ENCODE measurements at places on chromosomes 16 and 17.

DNA sequence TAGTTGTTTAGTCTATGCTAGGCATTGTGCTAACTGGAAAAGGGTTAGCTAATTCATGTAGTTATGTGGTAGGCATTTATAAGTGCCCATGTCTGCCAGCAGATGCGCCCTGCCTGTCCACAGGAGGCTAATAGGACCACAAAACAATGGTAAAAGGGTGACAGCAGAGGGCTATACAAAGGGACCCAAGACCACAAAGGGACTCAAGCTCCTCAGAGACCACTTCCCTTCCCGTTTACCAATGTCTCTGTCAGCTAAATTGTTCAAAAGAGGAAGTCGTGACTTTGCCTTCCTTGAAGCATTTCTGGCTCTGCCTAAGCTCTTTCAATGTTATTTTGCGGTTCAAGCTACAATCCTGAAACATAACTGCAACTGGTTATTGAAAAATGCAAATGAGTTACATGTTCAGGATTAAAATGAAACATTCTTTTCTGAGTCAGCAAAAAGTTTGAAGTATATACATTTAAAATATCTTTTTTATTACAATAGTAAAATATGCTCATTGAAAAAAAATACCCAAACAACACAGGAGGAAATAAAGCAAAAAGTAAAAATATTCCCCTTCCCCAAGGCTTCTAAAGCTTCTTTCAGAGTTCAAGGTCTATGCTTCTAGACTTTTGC, 149.2 kb downstream of the MAF start:
- DNase-seq = no peak

DNA sequence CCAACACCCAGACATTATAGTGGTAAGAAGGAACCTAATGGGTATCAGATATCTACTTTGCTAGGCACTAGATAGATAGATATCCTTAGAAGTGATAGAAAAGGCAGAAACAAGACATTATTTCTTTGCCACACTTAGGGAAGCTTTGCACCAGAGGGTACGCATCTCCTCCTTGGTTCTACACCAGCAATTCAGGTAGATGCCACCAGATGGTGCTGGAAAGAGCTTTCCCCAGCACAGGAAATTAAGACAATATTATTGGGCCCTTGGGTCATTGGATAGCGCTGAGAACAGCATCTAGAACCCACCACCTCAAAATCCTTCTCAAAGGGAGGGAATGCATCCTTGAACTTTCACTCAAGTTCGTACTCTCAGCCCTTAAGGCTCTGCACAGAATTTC, 173.8 kb upstream of the CCL2 start:
- no peak for DNase-seq

DNA sequence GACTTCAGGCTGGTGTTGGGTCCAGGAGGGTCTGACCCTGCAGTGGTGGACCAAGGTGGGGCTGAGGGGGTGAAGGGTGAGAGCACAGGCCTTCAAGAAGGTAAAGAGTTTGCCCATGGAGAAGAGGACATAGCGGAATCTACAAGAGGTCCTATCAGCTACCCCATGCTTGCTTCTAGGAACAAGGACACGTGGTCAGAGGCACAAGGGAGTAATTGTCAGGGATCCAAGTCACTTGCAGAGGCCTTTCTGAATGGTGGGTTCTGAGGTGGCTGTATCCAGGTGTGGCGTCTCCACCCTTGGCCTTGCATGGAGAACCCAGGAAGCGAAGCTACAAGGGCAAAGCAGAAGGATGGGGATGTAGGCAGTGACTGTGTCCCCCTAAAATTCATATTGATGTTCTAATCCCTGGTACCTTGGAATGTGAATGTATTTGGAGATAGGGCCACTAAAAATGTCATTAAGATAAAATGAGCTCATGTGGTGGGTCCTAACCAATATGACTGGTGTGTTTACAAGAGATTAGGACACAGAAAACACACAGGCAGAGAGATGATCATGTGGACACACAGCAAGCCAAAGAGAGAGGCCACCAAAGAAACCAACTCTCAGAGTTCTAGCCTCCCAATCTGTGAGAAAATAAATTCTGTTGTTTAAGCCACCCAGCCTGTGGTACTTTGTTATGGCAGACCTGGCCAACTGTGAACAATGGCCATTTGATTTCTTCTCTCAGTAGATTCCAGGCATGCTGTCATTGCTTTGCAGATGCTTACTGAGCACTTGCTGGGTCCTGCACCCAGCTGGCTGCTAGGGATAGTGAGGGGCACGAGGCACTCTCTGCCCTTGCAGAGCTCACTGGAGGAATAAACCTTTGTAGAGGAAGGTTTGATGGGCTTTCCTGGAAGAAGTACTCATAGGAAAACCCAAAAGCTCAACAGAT, 75.8 kb downstream of the UTP18 start:
- DNase-seq = no peak

- DNase-seq = no peak
These were observed 1.3 kb upstream of the ST3GAL2 start for GRCh38 chr16:70440009-70440692.

GRCh38 chr16:11053916-11054460, 109.6 kb downstream of the CLEC16A start:
- no peak for DNase-seq

DNA sequence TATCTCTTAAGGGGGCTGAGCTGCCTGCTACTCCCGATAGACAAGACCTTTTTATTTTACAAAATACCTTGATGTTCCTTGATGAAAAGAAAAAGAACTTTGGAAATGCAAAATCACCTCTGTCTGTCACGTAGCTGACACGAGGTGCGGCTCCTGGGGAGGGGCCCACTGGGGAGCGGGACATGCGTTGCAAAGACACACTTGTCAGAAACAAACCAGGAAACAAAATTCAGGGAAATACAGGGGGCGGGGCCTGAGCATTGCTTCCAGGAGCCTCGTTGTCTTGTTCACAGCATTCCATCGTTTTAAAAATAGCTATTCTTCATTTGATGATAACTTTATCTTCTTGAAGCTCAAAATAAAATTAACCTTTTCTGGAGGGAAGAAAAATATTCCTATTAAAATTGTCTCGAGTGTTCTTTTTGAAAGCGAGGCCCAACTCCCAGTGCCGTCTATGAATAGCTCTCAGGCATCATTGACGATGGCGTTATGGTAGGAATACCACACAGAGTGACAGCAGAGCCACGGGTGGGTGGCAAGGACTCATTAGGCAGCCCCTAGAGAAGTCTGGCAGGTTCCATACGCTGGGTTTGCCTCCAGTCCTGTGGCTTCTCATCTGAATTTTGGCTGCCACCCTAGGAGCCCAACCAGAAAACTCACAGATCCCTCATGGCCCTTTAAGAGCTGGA, 286.9 kb downstream of the CPPED1 start:
- DNase-seq = no peak

GRCh38 chr17:82300707-82301270, 16.6 kb downstream of the CD7 start:
- no peak for DNase-seq

DNA sequence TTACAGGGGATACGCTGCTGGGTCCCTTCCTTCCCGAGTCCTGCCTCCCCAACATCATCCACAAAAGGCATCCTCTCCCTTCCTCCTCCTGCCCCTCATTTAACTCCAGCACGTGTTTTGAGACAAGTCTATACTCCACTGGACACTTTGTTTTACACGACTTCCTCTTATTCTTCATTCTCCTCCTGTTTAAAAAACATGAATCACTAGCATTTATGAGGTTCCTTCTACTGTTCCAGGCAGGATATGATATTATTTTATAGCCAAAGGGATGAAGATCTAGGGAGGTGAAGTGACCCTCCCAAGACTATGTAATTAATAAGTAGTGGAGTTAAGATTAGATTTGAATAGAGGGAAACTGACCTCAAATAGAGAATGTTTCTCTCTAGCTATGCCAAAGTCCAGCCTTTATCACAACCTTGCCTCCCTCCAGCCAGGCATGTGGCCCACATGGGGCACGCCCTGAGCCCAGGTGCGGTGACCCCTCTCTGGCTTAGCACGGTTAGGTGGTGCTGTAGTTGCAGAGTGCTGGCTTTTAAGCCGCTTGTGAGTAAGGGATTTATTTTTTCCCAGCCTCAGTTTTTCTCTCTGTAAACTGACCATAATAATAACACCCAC, 1.3 kb upstream of the HSD17B2 start:
- no peak for DNase-seq

- no peak for DNase-seq
These were observed 50.9 kb upstream of the MTSS2 start for GRCh38 chr16:70736465-70737376.

- DNase-seq = no peak
These were observed 16.2 kb upstream of the MTMR4 start for GRCh38 chr17:58530655-58531054.

GRCh38 chr17:2067048-2067561, 12.2 kb downstream of the HIC1 start:
- no peak for DNase-seq

- DNase-seq = no peak
These were observed 2.6 kb downstream of the MAP2K3 start for GRCh38 chr17:21286909-21287702.

GRCh38 chr17:72950242-72950931, 142.1 kb downstream of the SLC39A11 start:
- no peak for DNase-seq
